Memory B cell (primary cell): ENCODE measurements at places on chromosomes 4 and X.

DNA sequence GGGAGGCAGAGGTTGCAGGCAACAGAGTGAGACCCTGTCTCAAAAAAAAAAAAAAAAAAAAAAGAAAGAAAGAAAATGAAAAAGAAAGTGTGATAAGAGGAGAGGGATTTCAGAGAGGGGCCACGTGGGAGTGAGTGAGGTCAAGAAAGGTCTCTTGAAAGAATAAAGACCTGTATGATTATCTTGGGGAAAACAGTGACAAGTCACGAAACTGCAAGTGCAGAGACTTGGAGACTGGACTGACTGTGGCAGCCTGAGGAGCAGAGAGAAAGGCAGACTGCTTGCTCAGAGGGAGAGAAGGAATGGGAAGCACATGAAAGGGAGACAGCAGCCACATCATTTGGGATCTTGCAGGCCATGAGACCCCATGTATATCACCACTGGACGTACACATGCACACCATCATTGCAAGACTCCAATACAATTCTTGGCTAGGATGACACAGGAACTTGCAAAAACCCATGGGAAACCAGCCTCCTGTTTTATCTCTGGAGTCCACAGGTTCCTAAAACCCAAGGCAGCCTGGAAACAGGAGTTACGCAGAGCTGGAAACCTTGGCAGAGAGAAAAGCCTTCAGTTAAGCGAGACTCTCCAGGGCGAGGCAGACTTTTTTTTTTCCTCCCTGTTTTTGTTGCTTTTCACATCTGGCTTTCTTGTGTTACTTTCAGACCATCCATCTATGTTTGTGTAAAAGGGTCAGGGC, 207.0 kb upstream of the TBL1X start:
- no peak for DNase-seq

GRCh38 chr4:78532046-78532445, 19.5 kb upstream of the ANXA3 start:
- DNase-seq: no peak

DNA sequence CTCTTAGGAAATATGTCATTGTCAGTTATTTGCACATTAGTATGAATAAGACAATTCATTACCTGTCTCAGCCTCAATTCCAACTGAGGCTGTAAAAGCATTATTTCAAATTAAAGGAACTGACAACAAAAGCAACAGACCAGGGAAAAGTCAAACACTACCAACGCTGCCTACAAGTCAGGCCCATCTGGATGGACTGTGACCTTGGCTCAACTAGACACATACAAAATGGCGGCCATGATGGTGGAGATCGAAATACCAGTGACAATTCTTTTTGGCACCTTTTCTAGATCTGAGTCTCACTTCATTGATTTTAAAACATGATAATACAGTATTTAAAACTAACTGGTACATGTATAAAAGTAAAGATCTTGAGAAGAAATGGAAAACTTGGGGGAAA, 160.7 kb downstream of the DHX15 start:
- DNase-seq: no peak

DNA sequence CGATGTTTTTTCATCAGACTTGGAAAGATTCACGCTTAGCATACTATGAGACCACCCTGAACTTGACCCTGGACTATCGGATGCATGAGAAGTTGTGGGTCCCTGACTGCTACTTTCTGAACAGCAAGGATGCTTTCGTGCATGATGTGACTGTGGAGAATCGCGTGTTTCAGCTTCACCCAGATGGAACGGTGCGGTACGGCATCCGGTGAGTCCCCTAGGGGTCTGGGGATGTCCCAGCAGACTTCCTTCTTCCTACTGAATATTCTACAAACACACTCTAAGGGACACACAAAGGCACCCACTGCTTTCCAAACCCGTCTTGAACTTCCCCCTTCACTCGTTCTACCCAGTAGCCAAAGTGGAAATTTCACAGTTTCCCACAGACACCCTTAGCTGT, 9.3 kb downstream of the GABRQ start:
- DNase-seq: no peak

DNA sequence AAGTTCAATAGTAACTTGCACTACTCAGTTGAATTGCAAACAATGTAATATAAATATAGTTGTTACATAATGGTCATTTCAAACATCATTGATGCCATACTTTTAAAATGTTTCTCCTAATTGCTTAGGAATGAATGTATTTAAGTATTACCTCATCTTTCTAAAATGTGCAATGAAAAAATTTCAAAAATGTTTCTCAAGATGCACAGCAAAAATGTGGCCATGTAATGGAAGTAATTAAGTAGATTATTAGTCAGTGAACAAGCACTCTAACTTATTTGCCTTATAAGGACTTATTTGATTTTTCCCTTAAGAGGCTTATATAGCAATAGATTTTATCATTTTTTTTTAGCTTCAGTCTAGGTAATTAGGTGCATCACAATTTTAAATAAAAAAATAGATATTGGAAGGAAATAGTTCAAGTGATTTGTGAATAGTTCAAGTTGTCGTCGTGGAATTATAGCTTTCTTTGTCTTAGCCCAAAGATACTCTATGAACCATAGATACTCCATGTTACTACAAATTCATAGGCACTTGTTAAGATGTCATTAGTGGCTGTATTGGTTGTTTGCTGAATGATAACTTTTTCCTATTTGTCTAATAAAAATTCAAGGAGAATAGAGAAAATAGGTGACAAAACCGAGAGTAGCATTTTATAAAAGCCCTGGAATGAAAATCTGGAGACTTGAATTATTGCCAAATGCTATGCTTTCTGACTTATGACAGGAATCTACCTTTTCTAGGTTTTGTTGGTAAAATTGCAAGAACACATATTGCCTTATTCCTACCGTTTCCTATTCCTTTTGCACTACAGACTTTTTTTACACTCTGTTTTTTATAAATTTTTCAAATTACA, 118.5 kb downstream of the TLL1 start:
- DNase-seq: no peak

- no peak for DNase-seq
Measured at GRCh38 chr4:166435449-166435848, 562.4 kb downstream of the TLL1 start.

- no peak for DNase-seq
Measured at GRCh38 chr4:174805746-174806145, 23.3 kb downstream of the GLRA3 start.

DNA sequence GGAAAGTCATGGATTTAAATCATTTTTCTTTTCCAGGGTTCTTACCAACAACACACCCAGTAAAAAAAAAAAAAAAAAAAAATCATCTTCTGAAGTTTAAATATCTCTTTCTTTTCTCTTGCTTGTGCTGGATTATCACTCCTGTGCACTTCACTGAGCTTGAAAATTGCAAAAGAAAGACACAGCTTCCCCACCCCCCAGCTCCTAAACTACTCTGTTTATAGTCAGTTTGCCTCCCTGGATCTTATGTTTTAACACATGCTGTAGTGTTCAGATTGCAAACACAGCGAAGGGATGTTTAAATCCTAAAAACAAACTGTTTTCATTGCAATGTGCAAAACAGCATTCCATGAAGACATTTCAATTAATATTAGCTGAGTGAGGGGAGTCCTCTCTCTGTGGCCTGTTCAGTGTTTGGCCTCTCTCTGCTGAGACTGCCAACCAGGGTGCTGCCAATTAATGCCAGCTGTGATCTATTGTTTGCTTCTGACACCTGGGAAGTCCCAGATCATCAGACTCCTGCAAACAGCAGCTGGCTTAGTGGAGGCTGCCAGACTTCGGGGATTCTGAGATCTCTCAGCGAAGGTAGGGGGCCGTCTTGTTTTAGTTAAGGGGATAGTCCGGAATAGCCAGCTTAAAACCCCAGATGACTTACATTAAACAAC, 171.1 kb upstream of the PITX2 start:
- DNase-seq: no peak

GRCh38 chr4:165839615-165840333, 33.3 kb upstream of the TLL1 start:
- DNase-seq: no peak

DNA sequence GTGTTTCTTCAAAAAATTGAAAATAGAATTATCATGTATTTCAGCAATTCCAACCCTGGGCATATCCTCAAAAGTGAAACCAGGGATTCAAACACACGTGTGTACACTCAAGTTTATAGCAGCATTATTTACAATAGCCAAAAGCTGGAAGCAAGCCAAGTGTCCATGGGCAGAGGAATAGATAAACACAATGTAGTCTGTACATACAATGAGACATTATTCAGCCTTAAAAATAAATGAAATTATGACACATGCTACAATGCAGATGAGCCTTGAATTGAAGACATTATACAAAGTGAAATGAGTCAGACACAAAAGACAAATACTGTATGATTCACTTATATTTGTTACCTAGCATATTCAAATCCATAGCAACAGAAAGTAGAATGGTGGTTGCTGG, 853.4 kb downstream of the STIM2 start:
- DNase-seq: no peak

- no peak for DNase-seq
Measured at GRCh38 chrX:122579036-122579435, 605.0 kb upstream of the GRIA3 start.

DNA sequence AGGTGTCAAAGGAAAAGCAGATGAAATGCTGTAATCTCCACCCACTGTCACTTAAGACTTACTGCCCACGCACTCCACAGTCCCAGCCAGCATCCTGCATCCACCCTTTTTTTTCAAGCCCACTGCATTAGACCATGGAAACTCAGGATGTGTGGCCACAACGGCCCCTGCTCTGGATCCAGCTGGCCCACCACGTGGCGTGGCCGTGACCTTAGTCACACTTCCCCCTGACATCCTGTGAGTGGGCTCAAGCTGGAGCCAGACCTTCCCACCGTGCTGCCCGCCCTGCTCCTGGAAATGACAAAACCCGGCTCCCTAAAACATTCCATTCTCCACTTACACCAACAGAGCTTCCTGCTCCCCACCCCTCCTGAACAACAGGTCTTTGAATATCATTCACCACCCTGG, 588.3 kb upstream of the DIPK2B start:
- no peak for DNase-seq
